ENCODE measurements at places on chromosomes 1 and 21.

DNA sequence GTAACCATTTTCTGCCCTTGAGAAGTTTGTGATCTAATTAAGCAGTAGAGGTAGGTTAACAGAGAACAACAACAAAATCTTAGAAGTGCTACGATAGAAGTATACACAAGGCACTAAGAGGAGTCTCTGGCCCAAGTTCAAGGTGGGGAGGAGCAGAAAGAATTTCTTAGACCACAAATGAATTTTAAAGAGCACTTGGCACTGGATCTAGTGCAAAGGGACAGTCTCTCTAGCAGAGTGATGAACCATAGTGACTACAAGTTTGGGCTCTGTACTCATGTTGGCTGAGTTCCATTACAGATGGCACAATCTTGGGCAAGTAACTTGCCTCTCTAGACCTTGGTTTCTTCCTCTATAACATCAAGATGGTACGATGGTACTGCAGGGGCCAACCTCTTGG is 33.3 kb upstream of the PIGC start:
- DNase-seq = no peak

DNA sequence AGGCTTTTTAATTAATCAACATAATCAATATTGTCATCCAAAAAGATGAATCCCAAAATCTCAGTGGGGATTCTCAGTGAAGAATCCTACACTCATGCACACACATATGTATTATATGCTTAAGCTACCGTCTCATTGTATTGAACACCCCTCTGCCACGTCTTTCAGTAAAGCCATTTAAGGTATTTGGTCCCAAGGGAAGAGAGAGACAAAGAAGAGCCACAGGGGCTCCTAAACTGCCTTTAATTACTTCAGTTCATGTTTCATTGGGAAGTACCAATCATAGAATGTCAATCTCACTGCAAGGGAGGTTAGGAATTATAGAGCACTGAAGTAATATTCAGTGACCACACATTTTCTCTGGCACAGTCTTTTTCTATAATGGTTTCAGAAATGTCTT is 388.6 kb upstream of the NEGR1 start:
- no peak for DNase-seq

DNA sequence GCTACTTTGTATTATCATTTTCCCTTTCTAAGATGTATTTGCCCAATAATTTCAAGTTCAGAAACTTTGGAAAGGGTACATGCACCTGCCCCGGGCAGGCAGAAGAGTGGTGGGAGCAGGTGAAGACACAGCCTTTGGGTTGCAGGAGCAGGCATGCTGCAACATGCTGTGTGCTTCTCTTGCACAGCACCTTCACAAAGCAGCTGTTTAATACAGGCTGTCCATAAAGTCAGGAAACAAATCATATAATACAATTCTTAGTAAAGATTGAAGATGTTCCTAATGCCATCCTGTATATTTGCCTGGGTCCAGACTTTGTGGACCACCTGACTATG is 182.9 kb downstream of the ZNF281 start:
- no peak for DNase-seq

GRCh38 chr1:87331365-87332241 is 2.9 kb downstream of the LMO4 start:
- DNase-seq = peak; percentile 77

DNA sequence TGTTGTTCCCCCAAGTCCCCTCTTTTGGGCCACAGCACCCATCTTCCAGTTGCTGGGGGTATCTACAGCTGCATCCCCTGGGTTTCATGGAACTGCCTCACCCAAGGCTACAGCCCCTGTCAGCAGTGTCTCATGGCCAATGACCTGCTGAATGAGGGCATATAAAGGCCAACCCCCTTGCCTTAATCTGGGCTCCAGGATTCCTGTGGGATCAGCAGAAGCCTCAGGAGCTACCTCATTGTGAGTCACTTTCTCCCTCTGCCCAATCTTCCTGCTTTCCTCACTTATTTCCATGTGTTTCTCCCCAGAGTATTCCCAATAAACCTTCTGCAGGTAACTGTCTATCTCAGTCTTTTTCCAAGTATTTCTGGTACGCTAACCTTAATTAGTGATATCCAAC is 37.3 kb upstream of the SYT14 start:
- DNase-seq = peak; percentile 84

GRCh38 chr1:54826226-54826816 is 25.2 kb upstream of the TTC22 start:
- no peak for DNase-seq

GRCh38 chr1:113930499-113931161 is 1.5 kb downstream of the HIPK1 start:
- DNase-seq = peak; percentile 88

GRCh38 chr1:4500441-4500840 is 154.0 kb upstream of the AJAP1 start:
- no peak for DNase-seq

- no peak for DNase-seq
Observed at GRCh38 chr1:197277166-197277565, 9.1 kb downstream of the CRB1 start.

DNA sequence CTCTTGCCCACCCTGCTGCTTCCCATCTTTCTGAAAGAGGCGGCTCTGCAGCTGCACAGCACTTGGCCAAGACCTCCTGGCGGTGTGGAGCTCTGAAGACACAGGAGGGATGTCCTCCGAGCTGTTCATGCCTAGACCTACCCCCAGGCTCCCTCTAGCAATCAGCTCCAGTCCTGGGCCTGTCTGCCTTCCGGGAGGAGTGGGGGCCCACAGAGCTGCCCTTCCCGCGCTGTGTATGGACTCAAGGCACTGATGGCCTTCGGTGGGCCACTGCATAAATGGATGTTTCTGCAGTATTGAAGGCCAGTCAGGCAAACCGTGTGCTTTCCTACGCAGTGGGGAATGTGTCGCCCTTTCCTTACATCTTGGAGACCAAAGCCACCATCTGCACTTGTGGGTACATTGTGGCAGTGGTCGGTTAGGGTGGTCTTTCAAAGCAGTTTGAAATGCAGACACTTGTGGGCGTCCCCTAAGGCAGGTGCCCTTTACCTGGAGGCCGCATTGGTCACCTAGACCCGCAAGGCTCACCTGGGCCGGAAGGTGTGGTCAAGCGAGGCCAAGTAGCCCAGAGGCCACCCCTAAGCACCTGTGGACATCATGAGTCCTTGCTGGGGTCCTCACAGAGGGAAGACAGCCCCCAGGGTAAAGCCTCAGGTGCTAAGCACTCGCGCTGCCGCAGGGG is 912 bp upstream of the PKNOX1 start:
- no peak for DNase-seq

DNA sequence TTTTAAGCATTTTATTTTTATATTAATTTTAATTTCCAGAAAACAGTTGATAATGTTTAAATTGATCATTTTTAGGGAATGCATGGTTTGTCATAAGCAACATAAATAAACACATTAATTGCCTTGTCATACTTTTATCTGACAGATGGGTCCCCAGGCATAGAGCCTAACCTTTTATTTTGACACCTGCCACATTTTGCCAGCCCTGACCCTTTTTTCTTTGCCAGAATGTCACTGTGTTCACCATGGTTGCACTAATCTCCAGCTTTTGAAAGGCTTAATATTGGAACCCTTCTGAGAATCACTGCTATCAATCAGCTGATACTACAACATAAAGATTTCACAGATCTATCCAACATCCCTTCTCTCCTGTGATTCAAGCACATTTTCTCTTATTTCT is 56.0 kb upstream of the DPYD start:
- DNase-seq = no peak

DNA sequence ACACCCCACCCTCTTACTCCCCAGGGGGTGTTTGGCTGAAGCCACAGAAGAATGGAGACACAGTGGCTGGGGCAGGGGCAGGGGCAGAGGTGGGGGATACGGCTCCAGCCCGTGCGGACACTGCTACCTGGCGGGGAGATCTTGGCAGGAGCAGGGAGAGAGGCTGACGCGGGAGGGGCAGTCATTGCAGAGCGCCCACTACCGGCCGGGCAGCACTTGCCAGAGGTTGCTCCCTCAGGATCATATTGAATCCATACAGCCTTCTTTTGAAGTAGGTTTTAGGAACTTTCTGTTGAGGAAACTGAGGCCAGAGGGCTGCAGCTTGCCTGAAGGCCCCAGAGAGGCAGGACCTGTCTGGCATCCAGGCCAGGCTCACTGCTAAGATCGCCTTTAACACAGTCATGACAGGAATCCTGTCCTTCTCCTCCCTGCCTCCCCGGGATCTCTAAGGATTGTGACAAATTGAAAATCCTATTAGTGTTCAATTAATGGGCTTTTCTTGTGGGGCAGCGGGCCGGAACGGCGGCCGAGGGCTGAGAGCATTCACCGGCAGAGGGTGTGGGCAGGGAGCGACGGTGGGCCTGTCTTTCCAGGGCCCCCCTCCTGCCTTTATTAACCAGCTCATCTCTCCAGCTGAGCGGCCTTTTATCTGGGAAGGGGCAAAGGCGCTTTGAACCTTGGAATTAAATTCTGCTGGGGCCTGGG is 65.5 kb upstream of the WNT4 start:
- DNase-seq = no peak

- peak; percentile 42 for DNase-seq
Observed at GRCh38 chr1:110281363-110282290, 57.5 kb upstream of the RBM15 start.

DNA sequence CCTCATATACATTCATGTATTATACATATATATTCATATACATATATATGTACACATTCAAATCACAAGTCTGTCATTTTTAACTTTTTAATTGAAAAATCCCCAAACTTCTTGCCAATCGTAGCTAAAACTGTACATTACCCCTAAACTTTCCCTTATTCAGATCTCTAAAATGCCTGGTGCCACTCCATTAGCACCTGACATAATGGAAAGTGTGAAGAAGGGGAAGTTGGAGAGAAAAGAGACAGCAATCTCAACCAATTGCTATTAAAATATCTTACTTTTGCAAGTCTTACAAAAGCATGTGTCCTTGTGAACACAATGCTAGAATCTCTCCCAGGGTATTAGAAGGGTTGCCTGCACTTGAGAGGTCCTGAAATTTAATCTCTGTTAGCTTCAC is 22.7 kb upstream of the PRKACB start:
- DNase-seq = no peak
